Breast epithelium (tissue), 4 donors: ENCODE measurements at places on chromosomes 5 and 9. TPM values are rescaled to one million over a fixed set of nuclear protein-coding genes. Genes with fewer than 3 reads are reported as not detected.
A peak's percentile ranks its signal among the peaks of the same experiment; 100 is the strongest.

DNA sequence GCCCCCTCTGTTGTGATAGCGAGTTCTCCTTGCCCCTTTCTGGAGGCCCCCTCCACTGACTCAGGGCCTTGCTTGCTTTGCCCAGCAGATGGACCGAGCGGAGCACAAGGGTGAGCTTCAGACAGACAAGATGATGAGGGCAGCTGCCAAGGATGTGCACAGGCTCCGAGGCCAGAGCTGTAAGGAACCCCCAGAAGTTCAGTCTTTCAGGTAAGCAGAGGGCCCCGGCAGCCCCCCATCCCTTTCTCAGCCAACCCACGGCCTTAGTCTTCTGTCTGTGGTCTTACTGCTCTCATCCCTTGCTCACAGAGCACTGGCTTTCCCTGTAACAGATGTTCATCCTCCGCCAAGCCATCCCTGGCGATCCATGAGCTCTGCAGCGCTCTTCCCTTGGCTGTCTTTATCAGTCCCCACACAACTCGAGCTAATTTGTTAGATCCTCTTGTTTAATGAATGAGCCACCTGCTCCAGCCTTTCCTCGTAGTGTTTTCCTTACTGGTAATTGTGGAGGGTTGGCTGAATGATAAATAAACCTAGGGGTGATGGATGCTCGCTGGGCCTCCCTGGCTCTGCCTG lies 18.4 kb upstream of the RARS1 start:
- no peak for DNase-seq
- H3K4me3 ChIP-seq = no peak overlapping the region
- H3K27me3 ChIP-seq = no peaks in the 10 kb centered on the region
- H3K4me1 ChIP-seq = no peaks in the 10 kb centered on the region
- no peak overlapping the region for H3K27ac ChIP-seq

DNA sequence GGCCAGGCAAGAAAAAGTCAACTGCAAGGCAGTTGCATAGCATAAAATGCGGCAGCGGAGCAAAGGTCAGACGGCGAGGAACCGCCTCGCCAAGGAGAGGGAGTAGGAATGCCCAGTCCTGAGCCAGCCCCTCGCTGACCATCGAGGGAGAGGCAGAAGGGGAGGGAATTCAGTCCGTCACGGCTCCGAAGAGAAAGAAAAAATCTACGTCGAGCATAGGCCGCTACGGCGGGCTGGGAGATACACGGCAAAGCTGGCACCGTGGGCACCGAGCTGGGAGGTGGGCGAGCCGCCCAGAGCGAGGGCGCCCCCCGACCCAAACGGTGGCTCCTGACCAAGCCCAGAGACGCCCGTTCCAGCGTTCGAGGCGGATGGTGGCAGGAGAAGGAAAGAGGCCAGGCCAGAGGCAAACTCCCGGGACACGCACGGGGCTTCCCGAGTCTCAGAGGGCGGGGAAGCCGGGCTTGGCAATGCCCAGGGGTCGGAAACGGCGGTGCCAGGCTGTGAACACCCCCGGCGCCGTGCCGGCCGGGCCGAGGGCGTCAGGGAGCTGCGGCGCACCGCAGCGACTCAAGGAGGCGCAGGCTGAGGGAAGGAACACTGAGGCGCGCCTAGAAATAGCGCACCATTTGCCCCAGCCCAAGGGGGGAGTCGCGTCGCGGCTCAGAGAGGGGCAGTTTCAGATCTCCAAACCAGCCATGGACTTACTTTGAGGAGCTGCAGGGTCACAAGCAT lies 518 bp downstream of the SPRY4 start:
- peak; percentile 35 for DNase-seq
- no peaks in the 10 kb centered on the region for H3K36me3 ChIP-seq
- peaks cover 5% of the 10 kb centered on the region for H3K4me1 ChIP-seq
- no peaks in the 10 kb centered on the region for H3K27me3 ChIP-seq
- H3K4me3 ChIP-seq = peak overlapping the region; percentile 82

DNA sequence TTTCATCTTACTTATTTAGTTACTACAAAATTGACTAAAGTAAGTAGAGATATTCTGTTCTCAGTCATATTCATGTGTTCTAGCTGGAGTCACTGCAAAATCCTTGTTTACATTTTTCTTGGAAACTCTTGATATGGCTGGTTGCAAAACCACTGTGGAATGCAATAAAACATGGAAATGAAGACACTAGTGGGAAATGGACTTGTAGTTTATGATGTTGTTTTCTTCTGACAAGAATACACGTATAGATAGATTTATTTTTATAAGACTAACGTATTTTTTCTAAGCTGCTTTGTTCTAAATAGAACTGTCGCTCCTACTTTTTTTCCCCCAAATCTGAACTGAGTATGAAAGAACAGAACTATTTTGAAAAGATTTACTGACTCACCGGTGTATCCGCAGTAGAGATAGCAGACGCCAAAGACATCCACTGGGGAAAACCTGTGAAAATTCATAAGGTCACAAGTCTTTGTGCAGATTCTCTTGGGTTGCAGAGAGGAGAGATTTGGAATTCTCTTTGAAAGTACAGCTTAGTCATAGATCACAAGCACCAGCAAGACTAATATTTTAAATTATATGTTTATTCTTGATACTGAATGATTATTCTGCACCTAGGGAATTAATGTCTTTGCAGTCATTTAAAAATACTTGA lies 119.6 kb upstream of the TAF11L2 start:
- H3K27ac ChIP-seq = no peak overlapping the region
- no peaks in the 10 kb centered on the region for H3K27me3 ChIP-seq
- H3K36me3 ChIP-seq = no peaks in the 10 kb centered on the region
- DNase-seq = no peak
- H3K4me1 ChIP-seq = no peaks in the 10 kb centered on the region
- no peak overlapping the region for H3K4me3 ChIP-seq

- no peaks in the 10 kb centered on the region for H3K4me1 ChIP-seq
- no peak overlapping the region for H3K4me3 ChIP-seq
- H3K27ac ChIP-seq = no peak overlapping the region
- no peaks in the 10 kb centered on the region for H3K27me3 ChIP-seq
- H3K36me3 ChIP-seq = no peaks in the 10 kb centered on the region
- no peak for DNase-seq
These were observed 240.6 kb downstream of the TRIM32 start for GRCh38 chr9:116927726-116928125.

DNA sequence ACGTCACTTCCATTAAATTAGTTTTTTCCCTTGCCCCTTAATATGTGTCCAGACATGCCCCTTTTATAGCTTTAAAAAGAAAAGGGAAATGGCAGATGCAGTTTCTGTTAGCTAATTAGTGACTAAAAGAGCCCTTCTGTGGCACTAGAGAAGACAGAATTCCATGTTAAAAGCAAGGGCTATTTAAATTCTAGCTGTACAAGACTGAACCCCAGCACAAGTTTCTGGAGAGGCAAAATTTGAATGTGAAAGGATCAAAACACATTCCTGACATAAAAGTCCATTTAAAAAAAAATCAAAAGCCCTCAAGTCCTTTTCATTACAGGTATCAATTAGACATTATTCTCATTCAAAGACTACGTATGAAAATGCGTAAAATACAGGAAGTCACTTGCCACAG lies 78.7 kb downstream of the HAPLN1 start:
- H3K27me3 ChIP-seq = no peaks in the 10 kb centered on the region
- no peak for DNase-seq
- no peak overlapping the region for H3K4me3 ChIP-seq
- no peaks in the 10 kb centered on the region for H3K4me1 ChIP-seq
- no peak overlapping the region for H3K27ac ChIP-seq

GRCh38 chr9:37157726-37158377 lies 37.5 kb downstream of the ZCCHC7 start:
- no peak overlapping the region for H3K4me3 ChIP-seq
- H3K36me3 ChIP-seq = no peaks in the 10 kb centered on the region
- no peak for DNase-seq

DNA sequence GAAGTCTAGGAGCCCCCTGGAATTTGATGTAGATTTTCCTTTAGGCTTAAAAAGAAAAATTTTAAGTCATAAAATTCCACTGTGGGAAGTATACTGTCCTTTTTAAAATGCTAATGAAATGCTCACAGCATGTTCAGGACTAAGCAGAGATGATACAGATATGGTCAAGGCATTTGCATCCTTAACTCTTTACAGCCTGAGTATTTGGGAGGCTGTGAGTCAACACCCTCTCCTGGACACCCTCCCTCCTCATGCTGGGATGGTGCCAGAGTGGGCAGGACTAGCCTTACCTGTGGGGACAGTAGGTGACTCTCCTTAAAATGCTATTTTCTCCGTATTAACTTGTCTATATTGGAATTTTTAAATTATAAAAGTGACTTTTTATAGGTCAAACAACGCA lies 197.4 kb upstream of the ELL2 start:
- no peaks in the 10 kb centered on the region for H3K4me1 ChIP-seq
- H3K27ac ChIP-seq = no peak overlapping the region
- no peaks in the 10 kb centered on the region for H3K27me3 ChIP-seq
- no peak for DNase-seq
- H3K36me3 ChIP-seq = no peaks in the 10 kb centered on the region
- no peak overlapping the region for H3K4me3 ChIP-seq

GRCh38 chr5:169828385-169828784 lies 151.9 kb downstream of the INSYN2B start:
- H3K36me3 ChIP-seq = no peaks in the 10 kb centered on the region
- H3K4me1 ChIP-seq = no peaks in the 10 kb centered on the region
- DNase-seq = no peak
- no peak overlapping the region for H3K4me3 ChIP-seq
- no peak overlapping the region for H3K27ac ChIP-seq

PHF24 gene
- 1.1 TPM for total RNA-seq

CCL21 gene
- total RNA-seq = 84.9 TPM

AQP7 gene
- total RNA-seq = 38.3 TPM

- no peak overlapping the region for H3K27ac ChIP-seq
- no peak overlapping the region for H3K4me3 ChIP-seq
- no peaks in the 10 kb centered on the region for H3K27me3 ChIP-seq
- DNase-seq = no peak
These were observed 10.4 kb downstream of the FCN2 start for GRCh38 chr9:134891053-134891452.

ITK gene
- total RNA-seq = 3.4 TPM

TMEM174 gene
- not detected for total RNA-seq
